ENCODE measurements at places on chromosomes 1 and 21.

- DNase-seq: no peak
These were observed 67.6 kb downstream of the KCNN3 start for GRCh38 chr1:154802336-154802969.

DNA sequence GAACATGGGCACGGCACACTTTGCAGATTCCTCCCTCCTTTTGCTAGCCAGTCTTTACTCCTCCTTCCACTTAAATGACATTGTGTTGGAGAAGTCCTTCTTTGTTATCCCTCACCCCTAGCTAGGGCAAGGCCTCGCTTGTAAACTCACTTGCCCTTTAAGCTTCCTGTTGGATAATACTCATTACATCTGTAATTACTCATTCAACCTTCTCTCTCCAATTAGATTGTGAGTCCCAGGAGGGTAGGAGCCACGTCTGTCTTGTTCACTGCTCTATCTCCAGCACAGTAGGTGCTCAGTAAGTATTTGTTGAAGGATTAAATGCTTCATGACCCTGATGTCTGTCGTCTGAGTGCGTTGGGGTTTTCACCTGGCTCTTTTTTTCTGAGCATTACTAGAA is 98.7 kb upstream of the USP24 start:
- DNase-seq: no peak

DNA sequence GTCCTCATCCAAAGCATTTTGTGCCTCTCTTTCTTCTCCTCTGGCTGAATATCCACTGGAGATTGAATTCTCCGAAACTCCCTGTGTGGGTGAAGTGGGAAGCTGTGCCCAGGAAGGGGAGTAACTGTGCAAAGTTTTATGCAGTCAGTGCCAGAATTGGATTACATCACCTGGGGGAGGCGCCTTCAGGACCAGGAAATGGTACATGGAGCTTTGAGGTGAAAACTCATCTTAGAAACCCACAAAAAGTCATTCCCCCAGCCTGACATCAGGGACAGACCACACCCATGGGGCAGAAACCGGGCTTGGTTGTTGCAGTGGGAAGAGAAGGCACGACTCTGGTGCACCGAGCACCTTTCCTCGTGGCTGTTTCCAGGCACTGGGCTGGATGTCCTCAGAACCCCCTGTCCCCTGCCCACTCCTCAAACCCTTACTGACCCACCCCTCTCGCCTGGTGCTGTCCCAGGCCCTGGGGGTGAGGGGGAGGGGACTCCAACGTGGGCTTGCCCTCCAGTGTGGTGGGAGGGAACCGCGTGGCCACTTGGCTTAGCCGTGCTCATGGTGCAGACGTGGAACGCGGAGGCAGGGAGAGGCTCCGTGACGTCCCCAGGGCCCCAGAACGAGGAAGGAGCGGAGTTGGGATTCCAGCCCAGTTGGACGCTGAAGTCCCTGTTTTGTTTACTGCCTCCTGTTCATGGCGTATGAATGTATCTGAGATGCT is 15.7 kb downstream of the TFF3 start:
- DNase-seq: no peak

DNA sequence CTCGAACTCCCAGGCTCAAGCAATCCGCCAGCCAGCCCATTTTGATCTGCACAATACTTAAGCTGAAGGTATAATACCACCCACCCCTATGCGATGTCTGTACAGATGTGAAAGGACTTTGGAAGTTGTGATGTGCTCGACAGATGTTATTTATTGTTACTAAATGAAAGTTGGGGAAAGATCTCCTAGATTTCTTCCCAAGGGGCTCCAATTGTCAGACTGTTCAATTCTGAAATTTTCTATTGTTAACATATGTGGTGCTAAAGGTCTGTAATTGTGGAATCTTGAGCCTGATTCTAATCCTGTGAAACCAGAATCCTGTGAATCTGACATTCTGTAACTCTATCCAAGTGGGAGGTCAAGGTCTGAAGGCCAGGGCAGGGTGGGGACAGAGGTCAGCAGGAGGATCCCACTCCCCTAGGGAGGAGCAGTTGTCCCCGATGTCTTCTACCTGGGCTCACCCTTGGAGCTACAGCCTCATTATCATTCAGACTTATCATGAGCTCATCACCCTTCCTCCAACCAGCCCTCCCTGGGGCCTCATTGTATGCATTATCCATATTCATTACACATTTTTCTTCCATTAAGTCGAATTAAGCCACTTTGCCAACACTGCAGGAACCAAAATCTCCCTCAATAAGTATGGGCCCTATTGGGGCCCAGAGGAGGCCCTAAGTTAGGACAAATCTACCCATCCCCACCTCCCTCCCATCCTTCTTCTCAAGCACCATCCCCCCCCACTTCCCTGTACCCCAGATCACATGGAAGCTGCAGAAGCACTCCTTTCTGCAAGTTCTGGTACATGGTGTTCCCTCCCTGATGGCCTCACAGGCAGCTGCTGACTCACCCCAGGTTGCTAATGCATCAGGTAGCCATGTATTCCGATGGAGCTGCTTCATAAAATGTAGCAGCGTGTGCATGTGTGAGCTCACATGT is 32.3 kb downstream of the SHISAL2A start:
- DNase-seq: peak; percentile 17

- peak; percentile 22 for DNase-seq
These were observed 99.1 kb upstream of the ERG start for GRCh38 chr21:38597421-38597820.

DNA sequence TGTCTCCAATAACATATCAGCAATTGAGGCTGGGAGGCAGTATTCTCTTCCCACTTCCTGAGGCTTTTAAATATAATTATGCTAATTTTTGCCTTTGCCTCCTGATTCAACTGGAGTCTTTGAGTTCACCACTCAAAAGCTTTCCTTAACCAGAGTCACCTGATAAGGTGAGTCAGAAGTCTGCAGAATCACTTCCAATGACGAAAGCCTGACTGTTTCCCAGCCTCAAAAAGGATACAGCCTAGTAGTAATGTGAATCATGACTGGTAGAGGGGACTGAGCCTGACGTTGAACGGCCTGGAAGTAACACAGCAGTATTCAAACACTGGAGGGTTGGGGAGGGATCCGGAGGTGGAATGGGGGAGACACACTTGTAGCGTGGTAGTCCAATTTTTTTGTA is 10.4 kb upstream of the MRPL9 start:
- DNase-seq: no peak

DNA sequence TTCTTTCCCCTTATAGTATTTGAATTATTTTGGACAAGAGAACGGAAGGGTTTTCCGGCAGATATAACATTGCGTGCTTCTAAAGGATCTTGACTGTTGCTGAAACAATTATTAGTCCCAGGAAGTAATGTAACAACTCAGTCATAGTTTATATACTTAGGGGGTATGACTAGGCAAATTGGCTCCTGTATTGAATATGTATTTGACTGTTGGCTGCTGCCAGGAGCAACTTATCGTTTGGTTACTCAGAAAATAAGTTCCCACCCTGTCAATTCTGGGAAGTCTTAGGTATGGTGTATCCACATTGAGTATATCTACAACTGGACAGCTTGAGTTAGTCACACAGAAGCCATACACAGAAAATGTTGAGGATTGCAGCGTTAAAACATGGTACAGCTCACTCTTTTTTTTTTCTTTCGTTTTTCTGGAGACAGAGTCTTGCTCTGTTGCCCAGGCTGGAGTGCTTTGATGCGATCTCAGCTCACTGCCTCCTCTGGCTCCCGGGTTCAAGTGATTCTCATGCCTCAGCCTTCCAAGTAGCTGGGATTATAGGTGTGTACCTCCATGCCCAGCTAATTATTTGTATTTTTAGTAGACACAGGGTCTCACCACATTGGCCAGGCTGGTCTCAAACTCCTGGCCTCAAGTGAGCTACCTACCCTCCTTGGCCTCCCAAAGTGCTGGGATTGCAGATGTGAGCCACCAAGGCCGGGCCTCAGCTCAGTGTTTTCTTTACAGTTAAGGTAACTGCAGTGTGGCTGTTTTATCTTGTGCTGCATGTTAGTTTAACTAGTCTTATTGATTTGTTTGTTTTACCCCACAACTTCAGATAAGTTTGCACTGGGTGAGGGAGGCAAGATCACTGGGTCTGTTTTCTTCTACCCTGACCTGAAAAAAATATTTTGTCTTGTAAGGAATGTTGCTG is 10.2 kb downstream of the SMAP2 start:
- peak; percentile 72 for DNase-seq

GRCh38 chr1:215484171-215484939 is 82.7 kb upstream of the KCTD3 start:
- peak; percentile 41 for DNase-seq
